Muscle of back (tissue), 13 donors: ENCODE measurements at places on chromosomes 5 and 9.

DNA sequence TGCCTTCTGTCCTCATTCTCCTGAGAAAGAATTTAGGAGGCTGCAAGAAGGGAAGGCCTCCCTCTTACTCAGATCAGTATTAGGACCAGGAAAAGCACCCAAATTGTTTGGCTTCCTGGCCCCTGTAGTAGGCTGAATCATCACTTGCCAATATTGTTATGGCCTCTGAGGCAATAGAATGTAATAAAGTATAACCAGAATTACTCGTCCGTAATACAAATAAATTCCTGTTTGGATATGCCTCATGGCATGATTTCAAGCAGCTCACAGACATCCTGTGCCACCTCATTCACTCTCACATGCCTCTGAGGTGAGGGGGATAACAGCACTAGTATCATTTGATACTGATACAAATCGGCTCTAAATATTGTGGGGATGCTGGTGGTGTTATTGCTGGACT, 427.3 kb downstream of the ISL1 start:
- no peak for DNase-seq

- DNase-seq, result no peak
Observed at GRCh38 chr9:123368023-123368422, 12.0 kb downstream of the CRB2 start.

GRCh38 chr5:95066048-95066447, 218.8 kb downstream of the MCTP1 start:
- no peak for DNase-seq

- no peak for DNase-seq
Observed at GRCh38 chr5:82952326-82952725, 124.9 kb downstream of the TMEM167A start.

DNA sequence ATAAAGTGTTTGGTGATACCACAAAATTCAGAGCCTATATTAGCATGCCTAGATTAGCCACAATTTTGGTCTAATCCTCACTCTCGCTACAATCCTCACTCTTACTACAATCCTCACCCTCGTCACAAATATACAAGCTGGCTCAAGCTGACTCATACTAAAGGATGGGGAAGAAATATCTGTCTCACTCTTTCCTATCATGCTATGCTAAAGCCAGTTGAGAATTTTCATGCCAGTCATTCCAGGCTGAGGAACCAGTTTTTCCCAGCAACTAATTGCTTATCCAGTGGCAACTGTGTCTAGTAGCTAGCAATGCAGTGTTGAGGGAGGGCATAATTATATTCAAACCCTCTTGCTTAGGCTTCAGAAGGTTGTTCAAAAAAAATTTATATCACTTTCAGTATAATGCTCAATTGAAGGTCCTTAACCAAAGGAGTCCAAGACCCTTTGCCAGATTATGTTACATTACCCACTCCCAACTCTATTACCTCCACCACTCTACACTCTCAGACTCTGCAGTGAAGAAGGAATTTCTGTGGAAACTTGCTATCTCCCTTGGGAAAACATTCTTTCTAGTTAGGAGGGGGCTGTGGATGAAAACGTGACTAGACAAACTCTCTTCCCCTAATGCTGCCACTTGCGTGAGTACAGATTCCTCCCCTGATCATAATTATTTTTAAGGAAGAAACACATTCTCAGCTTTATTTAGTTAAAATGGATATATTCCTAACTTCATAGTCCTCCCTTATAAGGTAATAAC, 810.3 kb upstream of the ACO1 start:
- DNase-seq, result no peak

DNA sequence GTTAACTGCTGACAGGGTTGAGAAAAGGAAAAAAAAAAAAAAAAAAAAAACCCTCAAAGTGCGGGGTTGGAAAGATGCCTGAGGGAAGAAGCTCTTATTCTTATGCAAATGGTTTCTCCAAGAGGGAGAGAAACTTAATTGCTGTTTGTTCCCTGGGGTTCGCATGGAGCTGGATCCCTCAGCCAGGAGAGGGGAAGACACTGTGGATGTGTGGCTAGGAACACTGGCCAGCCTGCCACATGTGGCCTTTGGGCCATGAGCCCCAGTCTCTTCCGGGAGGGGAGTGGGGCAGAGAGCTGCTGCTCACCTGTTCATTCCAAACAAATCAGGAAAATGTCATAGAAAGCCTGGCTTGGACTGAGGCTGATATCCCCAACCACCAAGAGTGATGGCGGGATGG, 9.4 kb upstream of the SCGB3A2 start:
- DNase-seq, result no peak
